ENCODE measurements at places on chromosomes 11 and 22.

DNA sequence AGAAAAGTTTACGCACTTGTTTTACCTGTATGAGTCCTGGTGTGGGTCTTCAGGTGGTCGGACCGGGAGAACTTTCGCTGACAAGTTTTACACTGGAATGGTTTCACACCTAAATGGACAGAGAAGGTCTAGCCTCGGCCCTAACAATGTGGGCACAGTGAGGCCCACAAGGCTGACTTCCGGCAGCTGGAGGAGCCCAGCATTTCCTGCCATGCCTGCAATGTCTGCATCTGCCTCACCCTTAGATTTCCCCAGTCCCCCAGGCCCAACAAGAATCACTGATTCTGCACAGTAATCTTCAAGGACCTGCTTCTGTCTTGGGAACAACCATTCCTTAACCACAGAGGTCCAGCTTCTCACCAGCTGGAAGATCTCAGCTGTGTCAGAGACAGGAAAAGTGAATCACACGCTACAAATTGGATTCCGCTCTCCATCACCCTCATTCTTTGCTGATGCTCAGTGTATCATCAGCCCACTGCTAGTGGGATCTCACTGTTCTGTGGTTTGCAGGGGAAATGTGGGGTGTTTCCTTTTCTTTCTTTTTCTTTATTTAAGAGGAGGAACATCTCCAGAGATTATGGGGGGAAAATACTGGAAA is 43.3 kb downstream of the WT1 start:
- DNase-seq, result no peak

DNA sequence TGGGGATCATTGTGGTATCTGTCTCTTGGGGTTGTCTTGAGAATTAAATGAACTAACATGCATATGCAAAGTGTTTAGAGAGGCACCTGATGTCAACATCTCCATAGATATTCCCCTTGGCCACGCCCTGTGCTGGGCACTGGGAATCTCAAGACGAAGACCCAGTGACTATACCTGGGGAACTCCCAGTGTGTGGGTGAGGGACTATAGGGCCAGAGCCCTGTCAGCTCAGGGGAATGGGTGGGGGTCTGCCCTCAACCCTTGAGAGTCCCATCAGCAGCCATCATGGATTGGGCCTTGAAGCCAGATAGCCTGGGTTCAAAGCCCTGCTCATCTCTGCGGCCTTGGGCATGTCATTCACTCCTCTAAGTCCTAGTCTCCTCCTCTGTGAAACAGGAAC is 21.6 kb upstream of the LMO1 start:
- no peak for DNase-seq

DNA sequence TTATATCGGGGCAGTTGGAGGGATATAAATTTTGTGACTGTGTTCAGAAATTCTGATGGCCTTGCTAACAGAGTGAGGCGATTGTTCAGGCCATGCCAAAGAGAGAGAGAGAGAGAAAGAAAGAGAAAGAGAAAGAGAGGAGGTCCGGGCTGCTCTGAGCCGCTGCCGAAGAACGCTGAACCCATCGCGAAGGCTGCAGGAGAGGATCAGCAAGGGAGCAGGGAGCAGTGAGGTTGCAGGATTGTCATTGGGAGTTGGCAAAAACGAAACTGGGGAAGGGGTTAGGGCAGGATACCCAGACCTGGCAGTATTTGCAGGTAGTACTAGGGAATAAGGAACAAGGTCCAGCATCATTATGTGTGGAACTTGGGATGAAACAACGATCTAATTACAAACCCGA is 537.1 kb downstream of the INSC start:
- no peak for DNase-seq

- no peak for DNase-seq
These were observed 127.3 kb downstream of the TENM4 start for GRCh38 chr11:79313530-79313913.

DNA sequence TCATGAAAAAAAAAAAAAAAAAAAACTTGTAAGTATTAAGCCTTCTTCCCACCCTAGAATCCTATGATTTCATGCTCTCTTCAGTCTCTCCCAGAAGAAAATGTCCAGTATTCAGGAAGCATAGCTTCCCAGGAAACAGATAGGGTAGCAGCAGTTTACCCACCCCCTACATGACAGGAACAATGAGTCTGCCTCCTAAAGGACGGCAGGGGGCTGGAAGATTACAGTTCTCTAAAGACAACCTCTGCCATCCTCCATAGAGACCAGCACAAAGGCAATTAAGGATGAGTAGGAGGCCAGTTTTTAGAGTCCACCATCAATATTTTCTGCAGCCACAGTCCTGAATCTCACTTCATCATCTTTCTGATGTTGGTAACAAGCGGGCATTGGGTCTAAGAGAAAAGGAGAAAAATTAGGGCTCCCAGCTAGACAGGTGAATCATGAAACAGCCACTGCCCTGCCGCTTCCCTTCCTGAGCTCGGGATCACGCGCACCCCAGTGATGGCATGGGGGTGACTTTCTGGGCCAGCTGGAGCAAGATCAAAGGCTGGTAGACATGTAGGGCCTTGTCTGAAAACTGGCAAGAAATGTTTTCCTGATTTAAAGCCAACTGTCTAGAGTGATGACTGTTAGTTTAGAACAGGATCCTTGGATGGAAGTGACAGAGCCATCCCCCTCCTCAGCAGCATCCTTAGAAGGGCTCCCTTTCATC is 322.8 kb downstream of the LARGE1 start:
- DNase-seq, result no peak

- DNase-seq, result no peak
These were observed at the start of gene CNIH2 for GRCh38 chr11:66277471-66278362. Gene CNIH2 (plus strand): TSS chr11:66278175. CDS start chr11:66278457, 282 bp downstream.

GRCh38 chr11:38254913-38255312 is 1656.9 kb upstream of the RAG2 start:
- DNase-seq, result no peak

GRCh38 chr11:65817835-65818680 is 15.7 kb upstream of the SNX32 start:
- DNase-seq, result peak; percentile 94

DNA sequence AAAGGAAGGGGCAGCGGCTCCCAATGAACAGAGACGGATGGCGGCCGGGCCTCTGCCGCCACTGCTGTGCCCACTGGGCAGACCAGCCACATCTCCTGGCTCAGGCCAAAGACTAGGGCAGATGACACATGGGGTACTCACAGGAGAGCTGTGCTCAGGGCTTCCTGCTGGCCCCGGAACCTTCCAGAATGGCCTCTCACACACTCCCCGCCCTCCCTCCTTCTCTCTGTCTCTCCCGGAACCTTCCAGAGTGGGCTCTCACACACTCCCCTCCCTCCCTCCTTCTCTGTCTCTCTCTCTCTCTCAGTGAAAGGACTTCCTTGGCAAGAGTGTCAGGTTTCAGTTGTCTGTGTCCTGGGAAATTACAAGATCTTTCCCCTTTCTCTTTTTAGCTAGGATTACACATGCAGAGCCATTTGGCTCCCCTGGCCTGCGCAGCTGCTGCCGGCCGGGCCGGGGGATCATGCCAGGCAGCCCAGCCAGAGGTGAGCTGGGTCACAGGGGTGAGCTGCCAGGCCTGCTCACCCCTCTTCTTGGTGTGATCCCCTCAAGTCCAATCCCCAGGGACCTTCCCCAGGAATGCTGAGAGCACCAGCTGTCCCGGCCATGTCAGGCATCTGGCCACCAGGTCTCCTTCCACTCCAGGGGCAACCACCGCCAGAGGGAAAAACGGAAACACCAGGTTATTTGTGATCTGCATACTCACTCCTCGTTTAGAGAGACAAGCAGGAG is 45.3 kb upstream of the ADA2 start:
- no peak for DNase-seq

DNA sequence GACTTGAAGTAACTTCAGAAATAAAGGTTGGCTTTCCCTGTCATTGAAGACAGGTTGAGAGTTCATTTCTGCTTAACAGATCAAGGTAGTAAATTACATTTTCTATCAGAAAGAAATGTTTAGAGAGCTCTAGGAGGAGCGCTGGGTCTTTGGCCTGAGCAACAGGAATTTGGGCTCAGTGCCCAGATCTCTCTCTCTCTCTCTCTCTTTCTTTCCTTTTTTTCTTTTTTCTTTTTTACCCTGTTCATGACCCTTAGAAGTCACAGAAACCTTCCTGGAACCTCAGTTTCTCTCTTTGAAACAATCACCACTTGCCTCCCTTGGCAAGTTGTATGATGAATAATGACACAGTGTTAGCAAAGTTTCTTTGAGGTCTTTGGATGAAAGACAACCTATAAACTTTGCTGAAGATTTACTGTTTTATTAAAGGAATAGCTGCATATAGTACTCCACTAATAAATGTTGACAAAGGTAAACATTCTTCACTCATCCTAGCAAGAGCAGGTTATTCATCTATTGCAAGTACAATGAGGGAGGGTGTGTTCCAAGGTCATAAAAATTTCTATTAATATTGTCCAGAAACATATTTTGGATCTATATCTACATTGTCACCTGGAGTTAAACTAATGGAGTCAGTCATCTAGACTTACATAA is 35.5 kb upstream of the RASSF10 start:
- no peak for DNase-seq

GRCh38 chr11:133149698-133150097 is 382.6 kb downstream of the OPCML start:
- no peak for DNase-seq

DNA sequence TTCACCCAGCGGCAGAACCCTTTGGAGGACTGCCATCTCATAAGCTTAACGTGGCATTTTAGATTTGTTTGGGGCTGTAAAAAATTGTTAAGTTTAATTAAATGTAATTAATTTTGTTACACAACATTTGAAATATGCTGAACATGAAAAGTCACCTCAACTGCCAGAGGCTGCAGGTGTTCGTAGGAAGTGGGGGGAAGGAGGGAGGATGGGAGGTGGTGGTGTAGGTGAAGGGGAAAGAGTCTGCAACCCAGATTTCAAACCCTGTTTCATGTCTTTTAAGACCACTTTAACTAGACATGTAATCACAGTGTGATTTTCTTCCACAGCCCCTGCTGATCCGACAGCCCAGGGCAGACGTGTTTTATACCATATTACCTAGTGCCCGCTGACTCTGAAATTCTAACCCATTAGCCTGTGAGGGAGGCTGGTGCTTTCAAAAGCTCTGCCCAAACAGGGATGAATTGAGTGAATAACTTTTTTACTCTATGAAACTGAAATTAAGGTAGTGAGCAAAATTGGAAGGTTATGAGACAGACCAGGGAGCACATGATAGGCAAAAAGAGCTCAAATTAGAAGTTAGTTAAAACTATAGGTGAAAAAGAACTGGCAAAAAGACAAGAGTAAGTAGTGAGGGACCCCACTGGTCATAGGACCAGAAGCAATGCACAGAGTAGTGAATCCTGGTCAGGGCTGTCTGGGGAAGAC is 279.8 kb downstream of the DDX10 start:
- DNase-seq, result no peak

DNA sequence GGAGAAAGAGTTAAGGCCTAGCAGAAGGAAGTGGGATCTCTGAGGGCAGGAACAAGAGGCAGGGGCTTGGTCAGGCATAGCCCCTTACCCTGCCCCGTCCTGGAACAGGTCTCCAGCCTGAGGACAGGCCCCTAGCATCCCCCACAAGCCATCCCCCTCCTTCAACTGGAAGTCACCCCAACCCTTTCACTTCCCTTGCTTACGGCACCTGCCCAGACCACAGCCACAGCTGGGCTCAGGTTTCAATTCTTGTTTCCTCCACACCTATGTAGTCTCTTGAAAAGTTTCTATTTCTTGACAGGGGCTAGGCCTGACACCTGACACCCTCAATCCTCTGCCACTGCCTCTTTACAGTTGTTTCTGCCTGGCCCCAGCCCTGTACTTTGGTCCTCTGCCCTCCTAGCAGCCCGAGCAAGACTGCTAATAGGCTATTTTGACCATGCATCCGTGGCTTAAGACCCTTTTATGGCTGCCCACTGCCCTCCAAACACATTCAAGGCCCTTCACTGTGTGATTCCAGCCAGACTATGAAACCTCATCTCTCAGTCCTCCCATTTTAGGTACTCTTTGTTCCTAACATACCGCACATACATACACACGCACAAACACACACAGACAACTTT is 10.9 kb upstream of the FCHSD2 start:
- peak; percentile 19 for DNase-seq

DNA sequence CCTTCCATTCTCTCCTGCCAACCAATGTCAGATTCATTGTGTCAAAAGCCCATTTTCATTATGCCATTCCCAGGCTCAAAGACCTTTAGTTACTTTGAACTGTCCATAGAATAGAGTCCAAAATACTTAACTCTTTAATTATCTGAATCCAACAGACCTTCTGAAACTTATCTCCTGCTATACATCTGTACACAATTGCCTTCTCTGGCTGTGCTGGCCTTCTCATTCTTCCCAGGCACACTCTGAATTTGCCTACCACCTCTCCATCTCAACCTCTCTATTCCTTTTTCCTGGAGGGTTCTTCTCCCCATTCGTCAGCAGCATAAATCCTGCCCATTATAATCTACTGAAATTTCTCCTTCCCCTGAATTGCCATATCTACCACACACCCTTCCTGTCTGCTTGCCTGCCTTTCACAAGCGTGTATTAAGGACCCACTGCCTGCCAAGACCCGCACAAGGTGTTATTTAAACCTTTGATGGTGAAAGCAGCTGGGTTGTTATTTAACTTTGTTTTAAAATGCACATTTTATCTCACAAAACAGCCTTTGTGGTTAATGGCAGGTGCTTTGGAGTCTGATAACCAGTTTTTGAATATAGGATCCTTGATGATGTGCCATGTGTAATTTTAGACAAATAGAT is 125.9 kb downstream of the CCDC81 start:
- no peak for DNase-seq

Measured in stimulated activated CD4-positive, alpha-beta T cell treated with anti-CD3 and anti-CD28 coated beads, Interleukin-12 subunit alpha, Interleukin-12 subunit beta, amount 100 ng/mL, for 24 hours (primary cell).